ENCODE measurements at places on chromosomes 2 and 18.

GRCh38 chr2:69943000-69943842, 18.2 kb downstream of the ASPRV1 start:
- DNase-seq = no peak

DNA sequence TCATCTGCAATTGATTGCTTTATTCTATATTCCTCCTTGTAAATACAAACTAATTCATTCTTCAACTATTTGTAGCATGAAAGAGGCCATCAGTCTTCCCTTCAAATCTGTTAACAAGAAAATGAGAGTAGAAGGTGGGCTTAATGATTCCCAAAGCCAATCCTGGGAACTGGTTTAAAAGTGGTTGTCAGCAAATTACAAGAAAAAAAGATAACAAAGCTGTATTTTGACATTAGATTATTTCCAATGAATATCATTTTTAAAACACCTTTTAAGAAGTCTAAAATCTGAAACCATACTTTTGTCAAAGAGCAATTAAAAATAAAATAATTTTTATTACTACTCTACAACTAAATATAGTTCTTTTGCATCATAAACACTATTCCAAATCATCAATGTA, 139.2 kb downstream of the DYM start:
- DNase-seq = no peak

DNA sequence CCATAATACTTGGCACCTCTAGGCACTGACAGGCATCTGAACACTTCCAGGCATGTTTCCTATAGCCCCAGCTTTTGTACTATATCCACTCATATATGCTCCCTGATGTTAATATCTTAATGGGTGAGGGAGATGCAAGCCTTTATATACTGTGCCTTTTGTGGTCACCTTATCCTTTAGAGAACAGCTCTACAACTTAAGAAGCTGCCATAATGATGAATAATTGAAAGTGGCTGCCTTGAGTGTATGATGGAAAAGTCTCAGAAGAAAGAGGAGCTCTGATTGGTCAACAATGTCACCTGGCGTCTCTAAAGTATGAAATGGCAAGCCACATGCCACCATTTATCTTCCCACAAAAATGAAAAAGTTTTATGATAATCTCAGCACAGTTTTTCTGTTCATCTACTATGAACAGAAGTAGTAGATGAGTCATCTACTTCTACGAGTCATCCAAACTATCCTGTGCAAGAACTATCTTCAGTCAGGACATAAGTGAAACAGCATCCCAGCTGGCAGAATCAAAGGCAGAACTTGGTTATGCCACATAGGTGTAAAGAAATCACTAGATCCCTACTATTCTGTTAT, 997.9 kb upstream of the CELF4 start:
- DNase-seq = no peak

DNA sequence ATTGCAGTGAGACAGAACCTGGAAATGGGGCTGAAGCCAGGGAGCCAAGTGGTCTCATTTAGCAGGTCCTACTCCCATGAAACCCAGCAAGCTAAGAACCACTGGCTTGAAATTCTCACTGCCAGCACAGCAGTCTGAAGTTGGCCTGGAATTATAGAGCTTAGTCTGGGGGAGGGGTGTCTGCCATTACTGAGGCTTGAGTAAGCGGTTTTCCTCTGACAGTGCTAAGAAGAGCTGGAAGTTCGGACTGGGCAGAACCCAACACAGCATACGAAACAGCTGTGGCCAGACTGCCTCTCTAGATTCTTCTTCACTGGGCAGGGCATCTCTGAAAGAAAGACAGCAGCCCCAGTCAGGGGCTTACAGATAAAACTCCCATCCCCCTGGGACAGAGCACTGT, 305.7 kb upstream of the SETBP1 start:
- no peak for DNase-seq
